Tibial artery (tissue), 4 donors: ENCODE measurements at places on chromosomes 12 and 14.
A peak's percentile ranks its signal among the peaks of the same experiment; 100 is the strongest.

DNA sequence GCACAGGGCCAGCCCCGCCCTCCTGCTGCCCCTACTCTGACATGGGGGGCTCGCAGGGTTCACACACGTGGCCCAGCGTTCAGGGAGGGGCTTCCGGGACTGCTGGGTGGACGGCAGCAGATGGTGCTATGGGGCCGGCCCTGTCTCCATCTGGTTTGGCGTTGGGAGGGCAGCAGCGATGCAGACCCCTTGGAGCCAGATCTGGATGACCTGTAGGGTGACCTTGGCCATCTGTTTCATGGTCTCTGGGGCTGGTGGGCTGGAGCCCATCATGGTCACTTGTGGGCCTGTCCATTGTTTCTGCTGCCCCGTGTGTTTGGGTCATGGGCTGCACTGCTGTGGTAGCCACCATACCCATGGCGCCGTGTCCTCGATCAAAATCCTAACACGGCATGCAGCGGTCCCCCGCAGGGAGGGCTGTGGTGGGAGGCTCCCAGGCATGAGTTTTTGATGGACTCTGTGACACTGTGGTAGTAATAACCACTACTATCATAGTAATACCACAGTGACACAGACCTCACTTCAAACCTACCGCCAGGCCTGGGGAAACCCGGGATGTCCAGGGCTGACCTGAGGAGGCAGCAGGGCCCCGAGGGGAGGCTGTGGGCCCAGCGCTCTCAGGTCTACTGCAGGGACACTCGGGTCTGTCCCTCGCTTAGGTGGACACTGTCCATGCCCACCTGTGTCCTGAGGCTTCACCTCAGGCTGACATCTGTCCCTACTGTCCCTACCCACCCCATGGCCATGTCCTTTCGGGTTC is 359.4 kb downstream of the TMEM121 start:
- peak; percentile 51 for DNase-seq

- no peak for DNase-seq
These were observed 3.7 kb downstream of the CLEC14A start for GRCh38 chr14:38252066-38252710.

GRCh38 chr12:131908092-131909080 is 14.0 kb downstream of the ULK1 start:
- peak; percentile 66 for DNase-seq

DNA sequence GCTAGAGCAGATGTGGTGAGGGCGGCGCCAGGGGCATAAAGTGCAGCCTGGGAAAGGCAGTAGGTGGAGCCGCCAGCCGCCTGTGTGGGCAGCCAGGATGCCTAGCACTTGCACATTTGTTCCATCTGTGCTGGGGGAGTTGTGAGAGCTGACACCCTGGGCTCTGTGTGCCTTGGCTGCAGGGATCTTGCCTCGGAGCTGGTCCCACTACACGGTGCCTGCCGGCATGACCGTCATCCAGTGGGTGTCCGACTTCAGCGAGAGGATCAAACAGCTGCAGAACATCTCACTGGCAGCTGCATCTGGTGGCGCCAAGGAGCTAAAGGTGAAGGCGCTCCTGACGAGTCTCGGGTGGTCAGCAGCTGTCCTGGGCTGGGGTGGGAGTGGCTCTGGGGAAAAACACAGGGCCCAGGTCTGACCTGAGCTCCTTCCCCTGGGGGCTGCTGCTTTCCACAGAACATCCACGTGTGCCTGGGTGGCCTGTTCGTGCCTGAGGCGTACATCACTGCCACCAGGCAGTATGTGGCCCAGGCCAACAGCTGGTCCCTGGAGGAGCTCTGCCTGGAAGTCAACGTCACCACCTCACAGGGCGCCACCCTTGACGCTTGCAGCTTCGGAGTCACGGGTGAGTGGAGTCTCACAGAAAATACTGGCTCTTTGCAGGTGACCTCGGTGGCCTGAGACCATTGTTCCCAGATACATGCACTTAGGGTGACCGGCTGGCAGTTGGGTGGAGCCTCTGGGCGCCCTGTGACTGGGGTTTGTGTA is 37.4 kb downstream of the HSP90AA1 start:
- DNase-seq = no peak

DNA sequence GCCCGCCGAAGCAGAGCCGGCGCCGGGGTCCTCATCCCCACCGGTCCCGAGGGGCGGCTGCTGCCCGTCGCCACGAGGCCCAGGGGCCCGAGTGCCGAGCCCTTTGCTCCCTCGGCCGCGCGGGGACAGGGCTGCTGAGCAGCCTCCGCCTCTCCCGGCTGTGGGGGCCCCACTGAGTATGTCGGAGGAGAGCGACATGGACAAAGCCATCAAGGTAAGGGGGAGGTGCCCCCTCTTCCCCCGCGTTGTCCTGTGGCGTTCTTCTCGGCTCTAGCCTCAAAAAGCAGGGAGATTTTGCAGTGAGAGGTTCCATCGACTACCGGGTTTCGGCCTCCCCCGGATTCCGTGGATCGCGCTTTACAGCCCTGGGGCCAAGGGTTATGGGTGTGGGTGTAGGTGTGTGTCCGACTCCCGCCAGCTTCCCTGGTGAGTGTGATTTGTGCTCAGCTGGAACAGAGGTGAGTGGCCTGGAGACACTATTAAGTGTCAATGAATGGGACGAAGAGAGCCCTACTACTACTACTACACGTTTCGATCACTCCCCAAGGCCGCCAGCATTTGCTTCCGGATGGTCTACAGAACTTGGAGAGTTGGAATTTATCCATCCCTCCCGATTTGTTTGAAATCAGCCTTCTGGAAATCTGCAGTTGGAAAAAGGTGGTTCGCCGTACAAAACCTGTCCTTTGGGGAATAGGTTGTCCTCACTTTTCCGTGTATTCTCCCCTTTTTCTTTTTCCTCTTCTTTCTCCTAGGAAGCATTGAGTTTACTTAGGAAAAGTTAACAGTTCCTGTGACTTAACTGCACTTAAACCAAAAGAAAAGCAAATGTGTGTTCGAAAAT is 748 bp downstream of the MAPKAPK5 start:
- DNase-seq = no peak

DNA sequence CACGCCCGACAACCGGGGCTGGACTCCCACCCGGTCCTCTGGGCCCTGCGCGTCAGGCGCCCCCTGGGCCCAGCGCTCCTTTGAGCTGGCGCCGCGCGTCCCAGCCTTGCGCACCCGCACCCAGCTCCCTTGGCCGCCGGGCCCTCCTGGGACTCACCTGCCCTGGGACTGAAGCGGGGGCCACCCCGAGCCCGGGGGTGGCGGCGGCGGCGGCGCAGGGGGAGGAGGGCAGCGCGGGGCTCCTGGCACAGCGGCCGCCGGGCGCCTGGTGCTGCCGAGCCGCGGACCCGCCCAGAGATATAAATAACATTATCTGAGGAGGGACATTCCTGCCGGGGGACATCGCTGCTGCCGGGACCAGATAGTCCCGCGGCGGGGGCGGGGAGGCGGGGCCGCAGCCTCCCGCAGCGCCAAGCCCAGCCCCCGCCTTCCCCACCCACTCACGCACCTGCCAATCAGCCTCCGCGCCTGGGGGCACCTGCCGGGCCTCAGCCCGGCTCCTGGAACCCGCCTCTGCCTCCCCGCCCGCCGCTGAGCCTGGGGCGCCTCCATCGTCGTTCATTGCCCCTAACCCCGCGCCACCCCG is at the start of gene SPTB:
Gene SPTB (minus strand): TSS at position 273 of the 586 bp plus-strand sequence. CDS start 56,813 bp downstream, outside the sequence.
- no peak for DNase-seq

DNA sequence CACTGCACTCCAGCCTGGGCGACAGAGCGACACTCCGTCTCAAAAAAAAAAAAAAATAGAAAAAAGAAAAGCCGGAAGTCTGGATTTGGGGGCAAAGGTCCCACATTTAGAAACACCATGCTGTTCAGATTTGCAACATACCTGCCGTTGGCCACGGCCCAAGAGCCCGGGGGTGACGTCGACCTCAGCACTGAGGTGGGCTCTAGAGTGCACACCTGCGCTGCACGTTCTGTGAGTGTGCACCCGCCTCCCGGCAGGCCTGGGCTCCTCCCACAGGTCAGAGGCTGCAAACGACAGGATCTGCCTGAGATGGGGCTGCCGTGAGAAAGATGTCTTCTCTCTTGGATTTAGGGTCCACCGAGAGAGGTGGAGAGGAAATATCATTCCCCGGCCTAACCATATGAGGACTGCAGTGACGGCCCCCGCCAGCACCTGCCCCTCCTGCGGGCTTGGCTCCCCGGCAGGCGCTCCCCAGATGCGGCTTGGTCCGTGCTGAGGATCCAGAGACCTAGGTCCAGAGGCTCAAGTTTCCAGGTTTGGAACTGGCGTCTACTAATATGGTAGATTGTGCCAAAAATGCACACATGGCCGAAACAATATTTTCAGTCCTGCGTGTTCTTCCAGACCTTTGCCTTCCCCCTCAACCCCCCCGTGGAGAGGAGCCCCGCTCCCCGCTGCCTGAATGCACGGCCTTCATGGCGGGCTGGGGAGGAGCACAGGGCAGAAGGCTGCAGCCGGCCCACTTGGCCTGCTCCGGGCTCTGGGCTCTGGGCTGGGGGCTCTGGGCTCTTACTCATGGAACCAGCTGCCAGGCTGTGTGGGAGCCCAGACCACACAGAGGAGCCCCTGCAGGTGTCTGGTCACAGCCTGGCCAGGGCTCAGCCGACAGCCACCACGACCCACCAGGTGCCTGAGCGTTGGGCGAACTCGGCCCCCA is 58.8 kb upstream of the FBRSL1 start:
- DNase-seq = no peak

DNA sequence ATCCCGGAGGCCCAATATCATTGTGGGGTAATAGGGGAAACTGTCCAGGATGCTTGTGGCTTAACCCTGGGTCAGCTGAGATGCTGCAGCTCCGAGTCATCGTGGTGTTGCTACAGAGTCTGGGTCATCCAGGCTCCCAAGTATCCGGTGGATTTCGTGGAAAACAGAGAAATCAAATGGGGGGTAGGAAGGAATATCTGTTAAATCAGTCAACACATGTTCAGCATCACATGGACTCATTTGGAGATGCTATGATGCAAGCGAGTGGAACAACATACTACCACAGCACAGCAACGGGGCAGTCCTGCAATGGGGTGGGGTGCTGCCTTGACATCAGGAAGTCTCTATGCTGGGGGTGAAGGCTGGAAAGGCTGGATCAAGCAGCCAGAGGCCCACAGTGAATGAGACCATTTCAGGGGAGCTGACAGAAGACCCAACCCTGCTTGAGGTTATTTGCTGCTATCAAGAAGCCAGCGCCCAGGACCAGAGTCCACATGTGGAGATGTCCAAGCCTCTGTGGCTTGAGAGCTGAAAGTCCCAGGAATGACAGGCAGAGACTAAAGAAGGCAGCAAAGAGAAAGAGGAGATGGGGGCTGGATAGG is 22.9 kb downstream of the VDR start:
- DNase-seq = peak; percentile 75

DNA sequence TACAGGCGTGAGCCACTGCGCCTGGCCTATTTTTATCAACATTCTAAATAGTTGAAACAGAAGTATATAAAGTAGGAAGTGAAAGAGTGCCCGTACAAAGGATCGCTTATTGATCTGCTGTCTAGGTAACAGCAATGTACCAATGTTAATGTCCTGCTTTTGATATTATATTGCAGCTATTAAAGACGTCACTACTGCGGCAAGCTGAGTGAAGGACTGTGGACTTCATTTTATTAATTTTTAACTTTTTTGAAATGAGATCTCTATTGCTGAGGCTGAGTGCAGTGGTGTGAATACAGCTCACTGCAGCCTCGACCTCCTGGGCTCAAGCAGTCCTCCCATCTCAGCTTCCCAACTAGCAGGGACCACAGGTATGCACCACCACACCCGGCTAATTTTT is 10.8 kb downstream of the PTGR2 start:
- DNase-seq = no peak

GRCh38 chr12:47753021-47754001 is 5.4 kb downstream of the RAPGEF3 start:
- peak; percentile 97 for DNase-seq

DNA sequence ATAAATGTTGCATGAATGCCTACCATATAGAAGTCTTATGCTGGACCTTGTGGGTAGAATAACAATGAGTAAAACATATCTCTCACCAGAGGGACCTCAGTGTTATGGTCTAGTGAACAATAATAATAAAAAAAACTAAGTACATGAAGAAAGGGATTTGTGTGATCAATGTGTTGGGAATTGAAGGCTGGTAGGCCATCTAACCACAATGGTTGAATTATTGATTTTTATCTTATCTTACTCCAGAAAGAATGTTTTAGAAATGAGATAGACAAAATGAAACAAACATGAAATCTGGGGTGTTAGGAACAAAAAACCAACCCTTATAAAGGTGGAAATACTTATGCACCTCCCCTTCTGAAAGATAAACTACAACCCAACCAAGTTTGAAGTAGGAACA is 243.9 kb upstream of the LRIG3 start:
- DNase-seq = no peak

DNA sequence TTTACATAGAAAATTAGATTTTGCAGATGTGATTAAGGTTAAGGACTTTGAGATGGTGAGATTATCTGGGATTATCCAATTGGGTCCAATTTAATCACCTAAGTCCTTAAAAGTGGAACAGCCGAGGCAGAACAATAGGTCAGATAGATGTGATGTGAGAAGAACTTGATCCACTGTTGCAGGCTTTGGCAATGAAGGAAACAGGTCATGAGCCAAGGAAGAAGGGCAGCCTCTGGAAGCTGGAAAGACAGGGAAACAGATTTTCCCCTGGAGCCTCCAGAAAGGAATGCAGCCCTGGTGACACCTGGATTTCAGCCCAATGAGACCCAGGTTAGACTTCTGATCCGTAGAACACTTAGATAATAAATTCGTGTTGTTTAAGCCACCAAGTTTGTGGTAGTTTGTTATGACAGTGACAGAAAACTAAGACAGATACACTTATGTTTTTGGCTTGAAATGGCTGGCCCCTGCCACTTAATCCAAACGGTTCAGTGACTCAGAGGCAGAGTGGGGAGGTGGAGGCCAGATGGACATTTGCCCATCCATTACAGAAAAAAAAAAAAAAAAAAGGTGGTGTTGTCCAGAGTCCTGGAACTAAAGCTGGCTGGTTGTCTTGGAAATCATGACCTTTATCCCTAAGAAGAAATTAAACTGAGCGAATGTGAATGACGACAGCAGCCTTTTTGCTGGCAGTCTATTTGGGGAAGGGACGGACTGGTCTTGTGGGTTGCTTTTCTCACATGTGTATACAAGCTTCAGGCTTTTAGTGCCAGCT is 181.9 kb upstream of the NRXN3 start:
- peak; percentile 35 for DNase-seq

GRCh38 chr14:52882824-52883223 is 68.0 kb downstream of the FERMT2 start:
- no peak for DNase-seq

GRCh38 chr12:9710584-9711375 is 22.1 kb downstream of the CLECL1 start:
- DNase-seq = no peak

DNA sequence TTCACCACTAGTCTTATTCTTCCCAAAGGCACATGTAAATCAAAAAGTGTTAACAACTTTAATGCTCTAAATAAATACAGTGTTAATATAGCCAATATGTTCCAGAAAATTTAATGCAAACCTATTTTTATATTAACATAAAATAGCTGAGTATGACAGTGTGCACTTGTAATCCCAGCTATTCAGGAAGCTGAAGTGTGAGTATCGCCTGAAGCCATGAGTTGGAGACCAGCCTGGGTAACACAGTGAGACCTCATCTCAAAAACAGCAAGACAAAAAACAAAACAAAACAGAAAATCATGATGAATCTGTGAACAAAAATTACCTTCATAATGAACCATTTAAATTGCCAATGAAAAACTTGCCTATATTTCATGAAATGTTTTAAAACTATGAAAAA is 798.9 kb downstream of the SLC6A15 start:
- DNase-seq = no peak

- no peak for DNase-seq
These were observed 37.5 kb upstream of the PTGR2 start for GRCh38 chr14:73814153-73814552.
